ENCODE measurements at places on chromosomes 11 and 22.

DNA sequence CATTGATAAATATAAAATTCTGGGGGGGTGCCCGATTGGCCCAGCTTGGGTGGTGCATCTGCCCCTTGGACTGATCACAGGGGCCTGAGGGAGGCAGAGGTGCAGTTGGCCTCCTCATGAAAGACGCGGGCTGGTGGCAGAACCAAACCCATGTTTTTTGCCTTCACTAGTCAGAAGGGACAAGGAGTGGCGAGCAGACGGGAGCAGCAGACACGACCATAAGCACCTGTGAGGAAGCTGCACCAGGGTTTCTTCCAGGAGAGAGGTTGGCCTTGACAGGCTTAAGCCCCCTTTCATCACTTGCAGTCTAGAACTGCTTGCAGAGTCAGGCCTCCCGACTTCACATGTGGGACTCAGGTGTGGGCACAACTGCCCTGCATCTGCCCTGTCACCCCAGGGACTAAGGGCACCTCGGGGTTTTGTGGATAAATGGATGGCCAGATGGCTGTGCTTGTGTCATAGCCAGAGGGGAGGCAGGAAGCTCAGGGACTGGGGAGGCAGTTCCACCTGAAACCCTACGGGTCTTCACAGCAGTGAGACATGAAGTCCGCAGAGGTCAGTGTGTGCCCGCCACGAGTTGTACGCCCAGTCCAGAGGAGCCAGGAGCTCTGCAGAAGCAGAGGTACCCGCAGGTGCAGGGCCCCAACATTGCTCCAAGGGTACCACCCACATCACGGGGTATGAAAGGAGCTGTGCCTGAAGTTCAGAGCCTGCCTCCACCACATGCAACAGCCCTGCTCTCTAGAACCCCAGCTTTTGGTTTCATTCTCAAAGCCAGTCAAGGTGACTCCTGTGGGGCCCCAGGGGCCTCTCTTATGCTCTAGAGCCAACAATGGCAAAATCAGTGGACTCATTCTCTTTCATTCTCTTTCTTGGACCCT lies 18.2 kb upstream of the SYT13 start:
- no peak for DNase-seq

- no peak for DNase-seq
Observed at GRCh38 chr11:126347751-126348668, 7.5 kb upstream of the ST3GAL4 start.

GRCh38 chr11:692824-693414 lies 2.1 kb downstream of the DEAF1 start:
- no peak for DNase-seq

GRCh38 chr11:41716862-41717261 lies 257.4 kb upstream of the LRRC4C start:
- no peak for DNase-seq

GRCh38 chr11:35523331-35523768 lies 2.1 kb downstream of the PAMR1 start:
- peak; percentile 88 for DNase-seq

DNA sequence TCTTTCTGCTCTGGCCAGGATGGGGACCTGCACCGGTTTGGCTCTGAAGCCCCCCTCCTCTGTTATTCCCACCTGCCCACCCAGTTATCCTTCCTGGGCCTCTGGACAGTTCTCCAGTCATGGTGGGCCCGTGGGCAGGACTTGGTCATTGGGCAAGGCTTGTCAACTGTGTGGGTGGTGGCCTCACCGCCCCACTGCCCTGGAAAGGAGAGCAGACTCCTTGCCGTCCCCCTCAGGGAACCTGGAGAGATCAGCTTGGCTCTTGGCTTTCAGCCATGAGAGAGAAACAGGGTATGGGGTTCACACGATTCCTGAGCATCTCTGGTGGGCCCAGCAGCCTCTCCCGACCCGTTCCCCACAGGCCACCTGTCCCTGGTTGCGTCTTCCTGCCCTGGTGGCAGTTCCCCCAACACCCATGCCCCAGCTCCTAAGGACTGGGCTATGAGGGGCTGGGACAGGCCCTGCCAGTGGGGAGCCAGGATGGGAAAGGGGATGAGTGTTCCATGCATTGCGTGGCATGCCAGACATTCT lies 92.3 kb downstream of the MORC2 start:
- no peak for DNase-seq

GRCh38 chr11:8234425-8234821 lies 29.3 kb downstream of the LMO1 start:
- peak; percentile 72 for DNase-seq

GRCh38 chr22:45882881-45883810 lies 93.8 kb downstream of the WNT7B start:
- no peak for DNase-seq

GRCh38 chr11:79089601-79090000 lies 351.2 kb downstream of the TENM4 start:
- DNase-seq, result no peak

GRCh38 chr11:771617-772204 lies 5.6 kb downstream of the GATD1 start:
- DNase-seq, result no peak

GRCh38 chr11:46437122-46437689 lies 45.6 kb upstream of the CHRM4 start:
- no peak for DNase-seq

GRCh38 chr11:102591160-102591718 lies 33.9 kb downstream of the MMP20 start:
- DNase-seq, result no peak

- no peak for DNase-seq
Observed at GRCh38 chr22:36619797-36620399, 83.7 kb downstream of the CACNG2 start.

- no peak for DNase-seq
Observed at GRCh38 chr22:19967850-19968449, 26.3 kb upstream of the TXNRD2 start.

DNA sequence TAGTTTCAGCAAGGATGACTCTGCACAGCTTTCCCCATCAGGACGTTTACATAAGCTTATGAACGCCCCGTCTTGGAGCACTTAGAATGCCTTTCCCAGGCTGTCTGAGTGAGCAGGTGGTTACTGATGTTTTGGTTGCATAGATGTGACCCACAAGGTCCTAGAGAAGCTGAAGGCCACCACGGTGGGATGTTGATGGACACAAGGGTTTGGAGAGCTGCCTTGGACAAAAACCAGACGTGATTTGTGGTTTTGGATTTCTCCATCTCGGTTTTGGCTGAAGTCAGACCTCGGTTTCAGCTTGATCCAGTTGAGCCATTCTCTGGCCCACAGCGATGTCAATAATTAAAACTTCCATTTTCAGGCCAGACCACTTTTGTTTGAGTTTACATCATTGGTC lies 151.9 kb downstream of the LDLRAD3 start:
- no peak for DNase-seq

GRCh38 chr11:114075891-114076441 lies 16.5 kb downstream of the ZBTB16 start:
- peak; percentile 15 for DNase-seq

- no peak for DNase-seq
Observed at GRCh38 chr11:15217416-15217815, 102.7 kb downstream of the INSC start.

DNA sequence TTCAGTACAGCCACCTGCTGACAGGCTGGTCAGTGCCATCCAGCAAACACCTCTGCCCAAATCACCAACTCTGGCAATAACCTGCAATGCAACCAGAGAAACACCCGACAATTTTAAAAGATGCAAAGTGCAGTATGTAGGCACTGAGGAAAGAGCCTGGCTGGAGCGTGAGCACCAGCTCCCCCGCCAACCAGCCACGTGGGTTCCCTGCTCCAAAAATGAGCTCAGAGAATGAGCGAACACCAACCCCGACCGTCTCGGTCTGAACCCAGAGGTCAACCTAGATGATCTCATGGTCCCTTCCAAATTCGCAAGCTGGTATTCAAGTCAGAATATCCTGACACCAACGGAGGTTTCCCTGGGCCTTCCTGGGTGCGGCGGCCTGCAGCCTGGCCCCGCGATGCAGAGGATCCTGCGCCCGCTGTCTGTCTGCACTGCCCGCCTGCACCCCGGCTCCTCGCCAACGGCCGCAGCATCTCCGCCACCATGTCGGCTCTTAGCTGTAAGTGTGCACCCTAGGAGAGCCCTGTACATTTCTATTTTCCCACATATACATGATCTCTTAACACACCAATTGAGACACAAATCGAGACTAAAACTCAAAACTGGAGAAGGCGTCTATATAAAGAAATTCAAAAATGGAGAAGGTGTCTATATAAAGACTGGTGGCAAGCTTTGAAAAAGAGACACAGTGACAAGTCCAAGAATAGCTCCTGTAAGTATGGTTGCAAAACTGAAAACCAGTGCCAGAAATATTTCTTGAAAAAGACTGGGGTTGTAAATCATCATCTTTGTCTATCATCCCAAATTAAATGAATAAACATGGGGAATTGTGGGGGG lies 22.8 kb downstream of the TMEM184B start:
- DNase-seq, result no peak

- no peak for DNase-seq
Observed at GRCh38 chr11:83671289-83671688, 385.1 kb upstream of the CCDC90B start.

- DNase-seq, result peak; percentile 92
Observed at GRCh38 chr11:59901306-59901705, 22.7 kb downstream of the OOSP3 start.

DNA sequence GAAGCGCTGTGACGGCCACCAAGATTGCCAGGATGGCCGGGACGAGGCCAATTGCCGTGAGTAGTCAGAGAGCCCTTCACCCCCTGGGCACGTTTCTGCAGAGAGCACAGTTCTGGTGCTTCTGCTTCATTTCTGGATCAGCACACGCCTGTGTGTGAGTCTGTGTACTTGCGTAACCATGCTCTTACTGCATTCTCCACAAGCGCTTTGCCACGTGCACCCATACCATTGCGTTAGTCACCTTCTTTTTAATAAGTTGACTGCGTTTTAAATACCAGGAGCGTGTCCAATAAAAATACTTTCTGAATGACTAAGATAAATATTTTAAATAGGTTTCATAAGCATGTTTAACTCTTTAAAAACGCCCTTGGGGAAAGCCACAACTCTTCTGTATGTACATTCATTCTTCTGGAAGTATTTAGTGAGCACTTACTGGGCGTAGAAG lies 143.0 kb upstream of the SORL1-AS1 start:
- DNase-seq, result peak; percentile 99

GRCh38 chr11:101429703-101430540 lies 153.9 kb downstream of the TRPC6 start:
- no peak for DNase-seq

GRCh38 chr11:2569731-2570210 lies 125.0 kb downstream of the KCNQ1 start:
- no peak for DNase-seq

DNA sequence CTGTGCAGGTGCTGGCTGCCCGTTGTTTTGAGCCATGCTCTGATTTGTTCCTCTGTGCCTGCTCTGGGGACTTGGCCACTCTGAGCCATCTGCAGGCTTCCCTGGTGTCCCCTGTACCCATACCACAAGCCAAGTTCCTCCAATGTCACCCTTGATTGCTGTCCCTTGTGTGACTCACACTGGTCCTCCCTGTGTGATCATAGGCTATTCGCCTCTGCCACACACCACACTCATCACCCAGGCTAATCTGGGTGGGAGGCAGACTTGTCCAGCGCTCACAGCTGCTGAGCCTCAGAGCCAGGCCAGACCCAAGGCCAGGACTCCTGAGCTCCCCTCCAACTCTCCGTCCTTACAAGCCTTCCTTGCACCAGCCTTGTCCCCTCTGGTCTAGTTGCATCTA lies 31.7 kb downstream of the IGF2 start:
- no peak for DNase-seq

DNA sequence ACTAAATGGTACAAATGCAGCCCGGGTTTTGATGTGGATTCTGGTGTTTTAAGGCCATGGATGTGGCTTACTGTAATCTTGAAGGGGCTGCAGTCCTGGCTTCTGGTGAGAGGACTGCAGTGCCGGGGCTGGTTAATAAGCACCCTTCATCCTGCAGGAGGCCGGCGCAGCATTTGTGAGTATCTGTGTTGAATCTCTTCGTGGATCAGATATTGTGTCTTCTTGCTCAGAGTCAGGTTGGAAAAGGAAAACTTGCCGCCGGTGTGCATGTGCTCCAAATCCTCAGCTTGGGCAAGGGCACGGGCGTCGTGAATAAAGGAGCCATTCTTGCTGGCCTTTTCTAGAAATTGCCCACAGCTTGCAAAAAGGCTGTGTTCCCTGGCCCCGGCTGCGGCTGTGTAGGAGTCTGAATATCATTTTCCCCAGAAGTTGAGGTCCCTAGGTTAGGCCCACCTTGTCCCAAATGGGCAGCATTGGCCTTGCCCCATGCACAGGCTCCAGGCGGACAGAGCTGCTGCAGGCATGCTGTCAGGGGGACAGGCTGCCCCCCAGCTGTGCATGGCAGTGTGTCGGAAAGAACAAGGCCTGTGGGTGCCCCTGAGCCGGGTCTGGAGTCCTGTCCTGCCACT lies 28.9 kb upstream of the PARVB start:
- no peak for DNase-seq

All from M059J (cell line).